ENCODE measurements at places on chromosomes 11 and 22.

DNA sequence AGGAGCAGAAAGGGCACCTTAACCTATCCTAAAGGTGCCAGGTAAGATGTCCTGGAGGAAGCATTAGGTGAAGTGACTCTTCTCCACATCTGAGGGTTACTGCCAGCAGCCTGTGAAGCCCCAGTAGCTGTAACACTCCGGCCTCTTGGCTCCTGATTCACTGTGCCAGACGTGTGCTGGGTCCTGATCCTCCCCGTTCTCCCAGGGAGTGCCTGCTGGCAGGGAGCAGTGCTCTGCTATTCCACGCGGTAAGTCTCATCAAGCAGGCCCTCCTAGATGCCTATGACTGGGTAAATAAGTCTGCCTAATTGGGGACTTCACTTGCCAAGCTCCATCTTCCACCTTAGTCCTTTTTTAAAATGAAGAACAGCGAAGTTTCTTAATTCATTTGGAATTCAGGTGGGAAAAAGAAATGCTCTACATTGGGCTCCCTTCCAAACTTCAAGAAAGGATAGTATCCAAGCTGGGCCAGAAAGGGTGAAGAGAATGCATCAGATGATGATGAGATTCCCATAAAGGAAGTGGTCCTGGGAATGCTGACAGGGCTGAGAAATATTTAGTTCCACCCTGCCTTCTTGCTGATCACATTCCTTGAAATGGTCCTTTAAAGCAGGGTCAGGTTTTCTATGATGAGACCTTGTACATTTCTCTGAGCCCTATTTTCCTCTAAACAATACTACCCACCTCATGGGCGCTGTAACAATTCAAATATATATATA, 188.0 kb downstream of the MAML2 start:
- DNase-seq = no peak

DNA sequence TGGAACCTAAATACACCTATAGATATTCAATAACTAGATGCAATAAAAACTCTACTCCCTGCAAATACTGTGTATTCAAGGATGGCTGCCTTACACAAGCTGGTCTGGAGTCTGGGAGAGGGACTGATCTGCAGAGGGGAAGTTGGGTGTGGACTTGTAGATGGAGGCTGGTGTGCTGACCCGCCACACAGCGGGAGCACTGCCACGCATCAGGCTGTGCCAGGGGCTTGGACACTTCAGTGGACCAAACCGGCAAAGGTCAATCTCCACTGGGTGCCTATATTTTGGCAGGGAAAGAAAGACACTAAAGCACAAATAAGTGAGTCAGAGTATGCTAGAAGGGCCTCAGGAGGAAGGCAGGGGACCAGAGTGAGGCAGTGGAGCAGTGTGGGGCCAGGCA, 2.1 kb upstream of the SHANK3 start:
- no peak for DNase-seq

- no peak for DNase-seq
Measured at GRCh38 chr11:121090145-121090721, 10.8 kb upstream of the TECTA start.

DNA sequence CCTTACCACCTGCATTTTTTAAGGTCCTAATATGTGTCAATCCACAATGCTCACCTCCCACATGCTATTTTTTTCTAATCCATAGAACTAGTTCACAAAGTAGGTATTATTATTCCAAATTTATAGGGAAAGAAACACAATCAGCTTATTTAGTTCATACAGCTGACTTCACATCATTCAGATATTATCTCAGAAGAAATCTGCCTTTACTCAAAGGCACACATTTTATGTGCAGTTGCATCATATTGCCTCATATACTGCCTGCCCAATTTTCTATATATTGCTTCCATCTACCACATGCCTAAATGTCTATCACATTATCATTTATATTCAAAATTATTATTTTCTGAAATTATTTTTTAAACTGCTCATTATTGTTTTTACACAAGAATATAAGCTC, 88.7 kb upstream of the LUZP2 start:
- no peak for DNase-seq

GRCh38 chr11:32531528-32531927, 52.1 kb upstream of the EIF3M start:
- DNase-seq = no peak

DNA sequence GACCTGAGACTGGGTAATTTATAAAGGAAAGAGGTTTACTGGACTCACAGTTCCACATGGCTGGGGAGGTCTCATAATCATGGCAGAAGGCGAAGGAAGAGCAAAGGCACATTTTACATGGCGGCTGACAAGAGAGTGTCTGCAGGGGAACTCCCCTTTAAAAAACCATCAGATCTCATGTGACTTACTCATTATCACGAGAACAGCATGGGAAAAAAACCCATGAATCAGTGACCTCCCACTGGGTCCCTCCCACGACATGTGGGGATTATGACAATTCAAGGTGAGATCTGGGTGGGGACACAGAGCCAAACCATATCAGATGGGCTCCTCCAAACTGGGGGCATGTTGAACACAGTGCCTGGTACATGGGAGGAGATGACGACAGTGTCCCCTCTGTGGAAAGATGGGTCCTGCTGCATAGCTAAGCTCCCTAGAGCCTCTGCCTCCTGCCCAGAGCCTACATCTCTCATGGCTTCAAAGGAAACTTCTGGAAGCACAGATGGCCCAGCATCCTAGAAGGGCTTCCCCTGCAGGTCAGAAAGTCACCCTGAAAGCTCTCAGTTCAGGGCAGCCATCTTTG, 46.1 kb downstream of the MYEOV start:
- no peak for DNase-seq

GRCh38 chr11:70109006-70109405, 30.9 kb downstream of the ANO1 start:
- no peak for DNase-seq

DNA sequence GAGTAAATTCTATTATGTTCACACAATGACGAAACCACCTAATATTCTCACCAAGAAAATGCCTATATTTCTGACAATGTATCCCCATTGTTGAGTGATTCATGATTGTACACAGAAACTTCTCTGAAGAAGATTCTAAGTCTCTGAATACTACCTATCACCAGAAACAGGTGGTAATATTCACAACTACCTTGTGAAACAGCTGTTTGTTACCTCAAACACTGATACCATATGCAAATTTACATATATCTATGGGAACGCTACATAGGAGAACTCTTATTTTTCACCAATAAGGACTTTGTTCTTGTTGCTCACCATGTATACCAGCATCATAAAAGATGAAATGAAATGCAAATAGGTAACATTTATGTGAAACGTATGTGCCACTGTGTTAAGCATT, 59.3 kb downstream of the PDGFD start:
- DNase-seq = no peak

DNA sequence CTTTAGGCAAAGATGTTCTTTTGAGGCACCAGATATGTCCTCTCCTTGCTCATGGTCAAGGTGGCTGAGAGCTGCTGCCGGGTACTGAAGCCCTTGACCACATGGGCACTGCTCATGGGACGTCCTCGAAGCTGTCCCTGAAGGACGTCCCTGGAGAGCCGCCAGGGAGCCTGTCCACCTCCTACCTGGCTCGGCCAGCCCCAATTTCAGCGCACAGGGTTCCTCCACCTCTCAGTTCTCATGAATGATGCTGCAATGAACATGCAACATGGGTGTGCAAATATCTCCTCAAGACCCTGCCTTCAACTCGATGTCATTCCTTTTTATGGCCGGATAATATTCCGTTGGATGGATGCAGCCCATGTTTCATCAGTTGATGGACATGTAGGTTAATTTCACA, 24.4 kb upstream of the TOLLIP start:
- no peak for DNase-seq

DNA sequence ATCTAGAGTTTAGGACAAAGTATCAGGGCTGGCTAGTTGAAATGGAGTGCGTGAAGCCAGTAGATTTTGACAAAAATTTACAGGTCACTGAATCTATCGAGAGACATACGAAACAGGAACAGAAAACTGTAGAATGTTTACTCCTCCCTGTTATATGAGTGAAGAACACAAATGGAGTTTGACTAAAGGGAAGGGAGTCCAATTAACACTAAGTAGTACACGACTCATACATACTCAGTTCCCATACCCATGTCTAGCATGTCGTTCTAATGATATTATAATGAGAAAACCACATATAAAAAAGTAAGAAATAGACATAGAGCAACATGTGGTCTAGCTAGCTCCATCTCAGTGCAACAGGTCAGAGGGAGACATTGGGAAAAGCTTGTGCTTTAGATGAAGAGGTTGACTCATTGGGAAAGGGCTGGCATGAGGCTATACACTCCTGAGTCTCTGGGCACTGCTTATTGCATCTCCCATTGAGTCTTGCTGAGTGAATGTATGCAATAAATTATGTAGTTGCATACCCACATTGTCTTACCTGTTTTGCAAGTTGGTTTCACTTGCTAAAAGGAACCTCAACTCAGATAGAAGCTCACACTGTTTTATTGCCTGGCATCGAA, 43.5 kb downstream of the CD44 start:
- DNase-seq = no peak

DNA sequence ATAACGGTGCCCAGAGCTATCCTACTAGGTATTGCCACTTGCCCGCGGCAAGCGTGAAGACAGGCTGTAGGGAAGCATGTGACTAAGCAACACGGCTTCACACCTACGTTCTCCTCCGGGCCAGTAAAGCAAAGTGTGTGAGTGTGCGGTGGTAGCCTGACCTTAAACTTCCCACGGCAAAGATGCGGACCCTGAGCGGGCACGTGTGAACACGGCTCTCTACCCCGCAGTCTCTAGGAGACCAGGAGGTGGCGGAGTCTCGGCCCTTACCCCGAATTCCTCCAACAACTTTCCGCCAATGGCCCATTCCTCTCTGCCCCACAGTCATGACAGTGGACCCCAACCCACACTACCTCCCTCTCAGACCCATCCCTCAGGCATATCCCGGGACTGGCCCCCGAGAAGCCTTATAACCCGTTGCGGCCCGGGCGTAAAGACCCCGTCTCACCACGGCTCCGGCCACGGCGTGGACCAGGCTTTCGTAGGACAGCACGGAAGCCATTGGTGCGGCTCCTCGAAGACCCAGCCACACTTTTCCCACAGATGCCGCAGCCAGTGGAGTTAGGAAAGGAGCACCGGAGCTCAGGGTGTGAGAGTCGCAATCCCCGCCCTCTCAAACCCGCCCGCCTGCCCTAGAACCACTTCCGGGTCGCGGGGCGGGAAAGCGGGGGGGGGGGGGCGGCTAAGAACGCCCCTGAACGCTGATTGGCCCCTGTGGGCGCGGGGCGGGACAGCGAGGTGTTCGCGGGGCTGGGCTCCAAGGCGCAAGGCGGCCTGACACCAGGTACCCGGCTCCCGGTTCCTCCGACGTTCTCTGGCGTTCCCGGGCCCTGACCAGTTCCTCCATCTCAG, at the start of gene SLC25A17:
Gene SLC25A17, minus strand, starts transcription at position 600 of the 852 bp plus-strand sequence. Its CDS starts 98 bp downstream, at position 502.
- peak; percentile 75 for DNase-seq

DNA sequence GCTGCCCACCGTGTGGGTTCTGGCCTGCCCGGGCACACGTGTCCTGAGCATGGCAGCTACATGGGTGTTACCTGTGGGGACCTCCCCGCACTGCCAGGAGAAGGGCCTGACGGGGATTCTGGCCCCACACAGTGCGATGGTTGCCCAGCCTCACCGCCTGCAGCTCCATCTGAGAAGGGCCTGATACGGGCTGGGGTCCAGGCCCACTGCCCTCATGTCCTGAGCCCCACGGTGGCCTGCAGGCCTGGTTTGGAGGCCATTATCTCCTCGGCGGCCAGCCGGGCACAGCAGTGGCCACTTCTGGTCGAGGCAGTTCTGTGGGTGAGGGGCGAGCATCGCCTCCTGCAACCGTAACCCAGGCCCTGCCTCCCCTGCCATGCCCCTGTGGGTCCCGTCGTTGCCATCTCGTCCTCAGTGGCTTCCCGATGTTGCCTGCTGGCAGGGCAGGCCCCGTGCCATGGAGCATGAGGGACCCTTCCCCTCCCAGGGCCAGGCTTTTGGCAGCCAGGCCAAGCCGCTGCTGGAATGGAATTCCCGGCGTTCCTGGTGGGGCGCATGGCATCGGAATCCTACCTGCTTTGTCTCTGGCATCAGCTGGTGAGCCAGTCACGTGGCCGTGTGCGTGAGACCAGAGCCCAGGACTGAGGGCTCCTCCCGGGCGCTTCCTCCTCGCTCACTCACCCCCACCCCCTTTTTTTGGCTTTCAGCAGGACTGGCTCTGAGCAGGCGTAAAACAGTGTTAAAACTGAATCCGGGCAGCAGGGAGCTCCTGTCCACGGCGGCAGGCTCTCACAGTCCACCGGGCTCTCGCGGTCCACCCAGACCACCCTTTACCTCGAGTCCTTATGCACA, 71.9 kb upstream of the PPARA start:
- DNase-seq = no peak

GRCh38 chr22:32660292-32660691, 141.2 kb upstream of the TIMP3 start:
- DNase-seq = no peak

GRCh38 chr11:14567064-14567651, 47.0 kb upstream of the PSMA1 start:
- DNase-seq = no peak

GRCh38 chr11:58134151-58134550, 8.8 kb upstream of the OR9I1 start:
- DNase-seq = no peak

DNA sequence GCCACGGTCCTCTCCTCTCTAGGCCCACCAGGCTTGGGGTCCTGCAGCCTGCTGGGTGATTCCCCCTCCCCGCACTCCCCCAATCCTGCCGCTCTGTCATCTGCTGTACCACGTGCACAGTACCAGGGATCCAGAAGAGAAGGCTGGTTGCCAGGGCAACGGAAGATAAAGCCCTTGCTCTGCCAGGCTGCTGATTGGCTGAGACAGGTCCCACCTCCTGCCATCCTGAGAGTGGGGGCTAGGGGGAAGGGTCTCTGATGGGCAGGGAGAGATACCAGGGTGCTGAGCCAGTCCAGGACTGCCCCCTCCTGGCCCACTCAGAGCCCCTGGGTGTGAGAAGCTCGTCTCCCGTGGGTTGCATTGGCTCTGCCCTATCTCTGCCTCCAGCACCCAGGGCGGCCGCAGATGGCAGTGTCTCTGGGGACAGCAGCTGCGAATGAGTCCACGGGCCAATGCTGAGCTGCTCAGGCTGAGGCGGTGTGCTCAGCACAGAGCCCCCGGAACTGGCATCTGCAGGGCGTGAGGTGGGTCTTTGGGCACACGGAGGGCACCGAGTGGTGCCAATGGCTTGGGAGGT, at the start of gene SMIM45:
Gene SMIM45, plus strand, starts transcription at position 253 of the 577 bp plus-strand sequence.
- DNase-seq = no peak

- no peak for DNase-seq
Measured at GRCh38 chr11:117766576-117766975, 30.4 kb downstream of the DSCAML1 start.
